ENCODE measurements at places on chromosomes 5 and 9.
A peak's percentile ranks its signal among the peaks of the same experiment; 100 is the strongest.

GRCh38 chr5:28862137-28862859 is 1823.9 kb upstream of the CDH9 start:
- no peak for DNase-seq

GRCh38 chr9:36895744-36896260 is 138.3 kb downstream of the PAX5 start:
- no peak for DNase-seq

DNA sequence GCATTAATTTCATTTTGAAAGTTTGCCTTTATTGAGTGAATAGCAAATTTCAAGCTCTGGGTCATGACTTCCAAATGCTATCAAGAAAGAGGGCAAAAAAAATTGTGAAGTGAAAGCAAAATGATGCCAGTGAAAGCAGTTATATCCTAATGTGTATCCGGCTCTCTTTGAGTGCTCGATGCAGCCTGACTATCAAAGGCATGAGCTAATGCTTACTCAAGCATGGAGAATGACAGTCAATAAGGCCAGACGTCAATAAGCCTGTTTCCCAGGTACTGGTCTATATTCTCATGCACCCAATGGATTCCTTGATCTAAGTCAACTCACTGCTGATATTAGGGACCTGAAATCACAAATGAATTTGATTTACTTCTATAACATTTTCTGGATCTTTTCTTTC is 435.5 kb downstream of the CAAP1 start:
- DNase-seq = no peak

- DNase-seq = no peak
Measured at GRCh38 chr5:158810615-158811014, 289.1 kb downstream of the EBF1 start.

GRCh38 chr5:138351517-138351916 is 968 bp upstream of the KDM3B start:
- DNase-seq = no peak

GRCh38 chr5:107724642-107725041 is 53.9 kb upstream of the EFNA5 start:
- DNase-seq = no peak

DNA sequence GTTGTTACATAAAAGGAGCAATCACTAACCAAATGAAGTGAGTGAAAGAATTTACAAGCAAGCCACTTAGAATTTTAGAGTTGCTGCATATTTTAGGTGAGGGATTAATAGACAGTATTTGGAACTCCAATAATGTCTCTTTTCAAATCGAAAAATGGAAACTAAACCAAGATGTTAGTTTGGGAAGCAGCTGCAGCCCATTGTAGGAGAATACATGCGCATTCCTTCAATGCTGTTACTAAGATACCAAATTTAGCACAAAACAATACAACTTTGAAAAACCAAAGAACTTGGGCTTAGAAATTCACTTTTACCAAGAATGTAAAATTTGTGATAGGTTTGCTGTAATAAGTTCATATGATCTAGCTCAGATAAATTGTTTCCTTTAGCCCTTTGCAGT is 411.8 kb upstream of the CDH6 start:
- DNase-seq = no peak

GRCh38 chr5:68505917-68506860 is 290.6 kb downstream of the PIK3R1 start:
- peak; percentile 83 for DNase-seq

GRCh38 chr5:129377504-129377903 is 82.6 kb upstream of the ADAMTS19 start:
- DNase-seq = peak; percentile 6

- DNase-seq = no peak
Measured at GRCh38 chr9:34961574-34962490, 3.7 kb downstream of the PHF24 start.

- peak; percentile 44 for DNase-seq
Measured at GRCh38 chr5:125411071-125411743, 664.8 kb upstream of the ZNF608 start.

DNA sequence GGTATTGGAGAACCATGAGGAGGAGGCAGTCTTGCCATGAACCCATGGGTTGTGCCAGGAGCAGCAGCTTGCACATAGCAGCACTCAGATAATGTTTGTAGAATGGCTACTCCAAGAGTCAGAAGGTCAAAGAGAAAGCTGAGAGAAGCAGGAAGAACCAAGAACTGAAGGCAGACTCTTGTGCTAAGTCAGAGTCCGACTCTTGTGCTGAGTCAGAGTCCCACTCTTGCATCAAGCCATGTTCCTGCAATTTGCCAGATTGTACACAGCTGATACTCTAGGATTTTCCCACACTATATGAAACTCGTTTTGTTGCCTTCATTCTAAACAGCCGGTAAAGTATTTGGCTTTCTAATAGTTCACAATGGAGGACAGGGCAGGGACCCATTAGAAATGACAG is 26.2 kb upstream of the HSPA9 start:
- no peak for DNase-seq

DNA sequence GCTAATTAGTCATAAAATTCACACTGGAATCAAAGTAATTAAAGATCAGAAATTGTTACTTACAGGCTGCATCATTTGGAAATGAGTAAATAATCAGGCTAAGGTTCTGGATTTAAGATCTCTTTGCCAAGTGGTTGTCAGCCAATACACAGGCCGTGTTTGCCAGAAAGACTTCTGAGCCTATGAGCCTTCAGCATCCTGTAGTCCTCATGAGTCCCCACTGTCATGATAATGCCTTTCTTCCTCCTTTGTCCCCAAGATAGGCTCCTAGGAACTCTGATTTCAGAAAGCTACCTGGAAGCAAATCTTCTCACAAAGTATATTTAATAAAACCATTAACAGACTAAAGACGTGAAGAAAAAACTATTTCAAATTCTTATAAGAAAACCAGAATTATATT is 810.5 kb downstream of the DNAH5 start:
- no peak for DNase-seq

- no peak for DNase-seq
Measured at GRCh38 chr5:97528941-97529340, 345.9 kb upstream of the RIOK2 start.

GRCh38 chr9:134885679-134886412 is 5.2 kb downstream of the FCN2 start:
- no peak for DNase-seq

DNA sequence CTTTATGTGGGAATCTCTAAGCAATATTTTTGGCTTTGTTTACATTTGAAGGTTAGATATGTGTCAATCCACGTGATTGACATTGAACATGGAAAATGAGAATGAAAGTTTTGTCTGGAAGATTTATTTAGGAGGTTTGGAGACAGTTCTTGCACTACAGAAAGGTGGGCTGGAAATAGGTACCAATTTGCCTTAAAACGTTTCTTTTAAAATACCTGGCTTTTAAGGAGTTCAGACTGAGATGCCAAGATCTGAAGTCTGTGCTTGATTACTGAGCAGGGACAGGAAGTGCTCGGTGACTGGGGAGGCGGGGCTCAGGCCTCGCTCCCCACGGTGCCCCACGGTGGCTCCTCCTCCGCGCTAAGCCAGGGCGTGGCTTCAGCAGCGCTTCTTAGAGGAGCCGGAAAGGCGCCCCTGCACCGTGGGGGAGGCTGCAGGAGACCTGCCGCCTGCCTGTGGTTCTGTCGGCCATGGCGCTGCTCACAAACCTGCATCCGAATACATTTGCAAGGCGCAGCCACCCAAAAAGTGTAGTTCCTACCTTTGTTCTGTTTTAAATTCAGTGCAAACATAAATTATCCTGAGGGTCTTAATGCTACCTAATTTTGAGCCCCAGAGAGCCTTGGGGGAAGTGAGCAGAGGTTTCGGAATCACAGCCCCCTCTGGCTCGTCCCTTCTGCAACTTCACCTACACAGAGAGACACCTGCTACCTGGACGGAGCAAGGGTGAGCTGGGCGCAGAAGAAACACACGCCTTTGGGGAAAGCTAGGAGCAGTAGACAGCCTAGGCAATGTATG is 49.2 kb downstream of the USP20 start:
- peak; percentile 93 for DNase-seq
